ENCODE measurements at places on chromosomes 16 and 17.

GRCh38 chr17:60006160-60006559 is 41.6 kb upstream of the RNFT1 start:
- no peak for DNase-seq

DNA sequence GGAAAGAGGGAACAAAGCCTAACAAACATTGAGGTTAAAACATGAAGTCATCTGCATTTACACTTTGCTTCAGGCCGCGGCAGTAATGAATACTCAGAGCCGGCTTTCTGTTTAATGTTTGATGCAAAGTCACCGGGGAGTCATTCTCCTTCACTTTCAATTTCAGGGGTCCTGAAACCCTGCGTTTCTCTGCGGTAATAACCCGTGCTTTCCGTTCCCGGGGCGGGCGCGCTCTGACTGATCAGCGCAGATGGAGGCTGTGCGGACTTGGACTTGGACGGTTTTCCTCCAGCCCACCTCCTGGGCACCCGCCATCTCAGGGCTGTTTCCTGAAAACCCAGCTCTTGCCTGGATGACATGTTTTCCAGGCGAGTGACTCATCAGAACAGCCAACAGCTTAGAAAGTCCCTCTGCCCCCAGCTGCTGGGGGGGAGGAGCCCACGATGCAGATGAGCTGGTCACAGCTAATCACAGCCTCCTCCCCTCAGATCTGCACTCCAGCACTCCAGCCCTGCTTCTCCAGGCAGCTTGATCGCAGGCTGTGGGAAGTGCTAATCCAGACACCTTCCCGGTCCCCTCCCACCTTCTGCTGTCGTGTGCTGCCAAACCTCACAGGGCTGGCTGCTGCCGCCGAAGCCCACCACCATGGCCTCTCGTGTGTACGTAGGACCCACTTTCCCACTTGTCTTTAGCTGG is 158.6 kb upstream of the CHMP6 start:
- no peak for DNase-seq

GRCh38 chr16:11429823-11430222 is 84.6 kb downstream of the RMI2 start:
- DNase-seq: no peak

GRCh38 chr16:18800293-18800692 is 1.1 kb downstream of the ARL6IP1 start:
- DNase-seq: no peak

DNA sequence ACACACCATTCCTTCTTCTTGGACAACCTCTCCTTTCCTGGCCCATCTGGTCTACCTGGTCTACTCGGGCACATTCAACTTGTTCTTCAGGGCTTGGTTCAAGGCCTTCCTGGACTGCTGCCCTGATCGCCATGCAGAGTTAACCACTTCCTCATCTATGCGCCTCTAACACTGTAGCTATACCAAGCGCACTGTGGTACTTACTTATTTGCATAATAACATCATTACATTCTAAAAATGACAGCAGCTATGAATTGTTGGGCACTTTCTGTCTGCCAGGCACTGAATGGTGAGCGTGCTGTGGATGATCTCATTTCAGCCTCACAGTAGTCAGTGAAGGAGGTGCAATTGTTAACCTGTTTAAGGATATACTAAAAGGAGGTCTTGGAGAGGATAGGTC is 66.9 kb upstream of the SDK2 start:
- no peak for DNase-seq

- no peak for DNase-seq
Measured at GRCh38 chr17:61574542-61575351, 16.3 kb downstream of the NACA2 start.

GRCh38 chr16:54373534-54374520 is 87.2 kb upstream of the IRX3 start:
- no peak for DNase-seq

- DNase-seq: no peak
Measured at GRCh38 chr16:22007509-22008214, at the start of gene MOSMO. Gene MOSMO (plus strand): TSS chr16:22008111. CDS start chr16:22008302, 191 bp downstream.

DNA sequence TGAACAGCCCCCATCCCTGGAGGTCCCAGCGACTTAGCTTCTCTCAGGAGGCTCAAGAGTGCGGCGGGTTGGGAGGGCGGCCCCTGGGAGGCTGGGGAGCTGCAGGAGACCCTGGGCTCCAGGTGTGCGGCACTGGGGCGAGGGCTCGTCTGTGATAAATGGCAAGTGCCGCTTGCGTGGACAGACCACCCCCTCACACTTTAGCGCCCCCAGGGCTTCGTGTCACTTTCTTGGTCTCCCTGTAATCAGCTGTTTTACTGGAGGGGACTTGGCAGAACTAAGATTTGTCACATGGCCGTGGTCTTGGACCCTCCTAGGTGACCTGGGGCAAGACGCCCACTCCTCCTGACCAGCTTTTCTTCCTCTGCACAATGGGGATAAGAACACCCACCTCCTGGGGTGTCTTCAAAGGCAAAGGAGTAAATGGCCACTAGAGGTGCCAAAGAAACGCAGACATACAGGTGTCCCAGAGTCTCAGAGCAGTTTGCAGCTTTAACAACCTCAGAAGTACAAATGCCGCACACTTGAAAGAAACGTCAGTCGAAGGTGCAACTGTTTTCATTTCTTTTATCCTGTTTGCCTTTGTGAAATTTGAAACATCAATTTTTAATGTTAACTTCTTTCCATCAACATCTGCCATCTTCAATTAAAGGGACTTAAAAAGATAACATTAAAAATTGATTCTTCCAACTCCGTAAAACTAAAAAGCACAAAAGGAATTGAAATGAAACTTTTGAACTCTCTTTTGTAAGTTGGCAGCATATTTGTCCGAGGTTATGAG is 946 bp downstream of the OSGIN1 start:
- DNase-seq: no peak

- no peak for DNase-seq
Measured at GRCh38 chr16:81810894-81811538, 31.9 kb downstream of the PLCG2 start.

DNA sequence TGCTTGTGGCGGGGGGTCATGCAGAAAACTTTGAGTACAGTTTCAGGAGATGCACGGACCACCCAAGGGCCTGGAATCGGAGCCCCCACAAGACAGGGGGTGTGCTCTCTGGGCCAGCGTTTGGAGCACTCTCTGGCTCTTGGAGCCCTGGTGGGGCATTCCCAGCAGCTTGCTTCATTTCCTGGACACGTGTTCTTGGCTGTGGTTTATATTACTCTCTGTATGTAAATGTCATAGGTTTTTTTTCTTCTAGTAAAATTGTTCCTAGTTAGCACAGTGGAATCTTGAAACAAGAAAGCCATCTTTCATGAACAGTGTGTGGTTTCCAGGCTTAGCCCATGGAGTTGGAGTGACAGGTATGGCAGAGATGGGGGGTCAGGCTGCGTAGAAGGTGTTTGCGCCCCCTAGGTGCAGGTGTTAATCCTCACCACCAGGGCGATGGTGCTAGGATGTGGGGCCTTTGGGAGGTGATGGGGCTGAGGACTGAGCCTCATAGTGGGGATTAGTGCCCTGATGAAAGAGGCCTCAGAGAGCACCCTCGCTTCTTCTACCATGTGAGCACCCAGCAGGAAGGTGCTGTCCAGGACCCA is 79.8 kb downstream of the JPH3 start:
- DNase-seq: no peak

GRCh38 chr16:19645557-19645981 is 72.5 kb downstream of the KNOP1 start:
- no peak for DNase-seq

GRCh38 chr16:24174957-24175356 is 81.2 kb upstream of the CACNG3 start:
- DNase-seq: no peak

DNA sequence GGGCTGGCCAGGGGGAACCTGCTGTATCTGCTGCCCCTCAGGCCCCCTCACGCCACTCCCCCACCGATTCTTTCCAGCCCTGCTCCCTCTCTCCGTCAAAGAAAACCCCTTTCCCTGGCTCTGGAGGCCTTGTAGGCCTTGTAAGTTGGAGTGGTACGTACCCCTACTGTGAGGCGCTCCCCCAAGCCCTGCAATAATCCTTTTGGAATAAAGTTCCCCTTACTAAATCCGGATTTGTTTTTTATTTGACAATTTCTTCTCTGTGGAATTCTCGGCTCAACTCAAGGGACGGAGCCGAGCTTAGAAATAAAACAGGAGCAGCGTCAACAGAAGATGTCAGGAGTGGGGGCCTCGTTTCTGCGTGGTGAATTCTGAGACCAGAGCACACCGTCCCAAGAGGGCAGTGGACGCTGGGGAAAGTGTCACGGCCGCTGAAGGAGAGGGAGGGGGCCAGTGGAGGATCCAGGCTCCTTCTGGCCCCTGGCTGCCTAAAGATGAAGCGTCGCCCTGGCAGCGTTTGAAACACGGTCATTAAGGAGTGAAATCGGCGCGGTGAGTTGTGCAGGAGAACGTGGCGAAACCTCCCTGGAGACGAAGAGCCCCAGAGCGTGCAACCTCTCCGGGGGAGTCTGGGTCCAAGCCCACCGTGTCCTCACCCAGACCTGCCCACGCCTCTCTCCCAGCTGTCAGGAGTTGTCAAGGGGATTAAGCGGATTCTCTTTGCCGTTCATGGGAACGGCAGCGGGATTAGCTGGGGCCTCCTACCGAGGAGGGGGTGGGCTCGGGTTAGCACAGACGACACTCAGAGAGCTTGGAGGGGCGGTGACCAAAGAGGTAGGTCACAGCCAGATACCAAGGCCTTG is 47.0 kb downstream of the SLC7A5 start:
- no peak for DNase-seq

DNA sequence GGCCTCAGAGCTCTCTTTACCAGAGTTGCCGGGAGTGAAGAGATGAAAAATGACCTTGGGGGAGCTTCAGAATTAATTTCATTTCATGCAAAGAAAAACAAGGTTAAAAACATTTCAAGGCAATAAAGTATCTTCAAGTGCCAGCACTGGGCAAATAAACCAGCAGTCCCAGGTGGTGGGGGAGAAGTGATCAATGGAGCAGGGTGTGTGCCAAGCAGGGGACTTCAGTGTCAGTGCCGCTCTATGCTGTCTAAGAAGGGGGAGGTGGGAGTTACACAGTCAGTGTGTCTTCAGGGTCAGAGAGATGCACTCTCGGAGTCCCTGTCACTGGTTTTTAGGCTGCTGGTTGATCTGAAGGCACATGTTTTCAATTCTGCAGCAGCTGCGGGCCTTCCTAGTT is 57.2 kb upstream of the MGAT5B start:
- DNase-seq: no peak

DNA sequence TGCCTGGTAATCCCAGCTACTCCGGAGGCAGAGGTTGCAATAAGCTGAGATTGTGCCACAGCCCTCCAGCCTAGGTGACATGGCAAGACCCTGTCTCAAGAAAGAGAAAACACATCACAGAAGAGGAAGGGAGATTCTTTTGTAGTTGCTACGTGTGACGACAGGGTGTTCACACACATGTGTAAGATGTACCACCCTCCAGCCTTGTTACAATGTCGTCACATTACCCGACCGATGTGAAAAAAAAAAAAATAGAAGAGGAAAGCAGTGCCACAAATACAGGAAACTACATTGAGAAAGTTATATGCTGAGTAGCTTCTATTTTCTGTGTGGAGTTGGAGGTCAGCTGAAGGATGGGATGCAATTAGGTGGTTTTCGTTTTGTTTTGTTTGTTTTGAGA is 56.0 kb downstream of the CLUH start:
- DNase-seq: no peak

DNA sequence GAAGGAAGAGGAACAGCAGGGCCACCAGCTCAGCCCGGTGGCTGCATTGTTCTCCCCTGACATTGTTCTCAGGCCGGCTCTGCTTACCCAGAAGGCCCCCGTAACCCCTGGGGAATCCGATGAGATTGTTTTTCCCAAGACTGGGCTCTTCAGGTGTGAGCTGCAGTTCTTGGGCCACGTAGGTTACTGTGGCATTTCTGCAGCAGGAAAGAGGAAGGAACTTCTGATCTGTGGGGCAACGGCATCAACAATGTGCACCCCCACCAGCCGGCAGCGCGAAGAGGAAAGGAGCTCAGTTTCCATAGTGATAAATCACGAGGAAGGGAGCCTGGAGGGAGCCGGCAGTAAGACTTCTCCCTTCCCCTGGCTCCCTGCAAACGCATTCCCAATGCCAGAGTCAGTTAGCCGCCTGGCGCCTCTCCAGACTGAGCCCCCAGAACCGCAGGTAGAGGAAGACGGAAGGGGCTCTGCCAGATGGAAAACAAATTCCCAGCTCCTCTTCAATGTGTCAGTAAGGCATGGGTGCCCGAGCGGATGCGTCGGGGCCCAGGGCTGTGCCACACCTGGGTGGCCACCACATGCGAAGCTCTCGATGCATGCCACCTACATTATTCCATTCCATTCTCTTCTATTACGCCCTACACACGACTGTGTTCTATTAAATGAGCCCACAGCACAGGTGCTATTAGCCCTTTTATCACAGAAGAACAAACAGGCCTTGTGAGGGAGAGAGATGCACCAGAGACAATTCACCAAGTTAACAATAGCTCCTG is 21.5 kb upstream of the PECAM1 start:
- no peak for DNase-seq

DNA sequence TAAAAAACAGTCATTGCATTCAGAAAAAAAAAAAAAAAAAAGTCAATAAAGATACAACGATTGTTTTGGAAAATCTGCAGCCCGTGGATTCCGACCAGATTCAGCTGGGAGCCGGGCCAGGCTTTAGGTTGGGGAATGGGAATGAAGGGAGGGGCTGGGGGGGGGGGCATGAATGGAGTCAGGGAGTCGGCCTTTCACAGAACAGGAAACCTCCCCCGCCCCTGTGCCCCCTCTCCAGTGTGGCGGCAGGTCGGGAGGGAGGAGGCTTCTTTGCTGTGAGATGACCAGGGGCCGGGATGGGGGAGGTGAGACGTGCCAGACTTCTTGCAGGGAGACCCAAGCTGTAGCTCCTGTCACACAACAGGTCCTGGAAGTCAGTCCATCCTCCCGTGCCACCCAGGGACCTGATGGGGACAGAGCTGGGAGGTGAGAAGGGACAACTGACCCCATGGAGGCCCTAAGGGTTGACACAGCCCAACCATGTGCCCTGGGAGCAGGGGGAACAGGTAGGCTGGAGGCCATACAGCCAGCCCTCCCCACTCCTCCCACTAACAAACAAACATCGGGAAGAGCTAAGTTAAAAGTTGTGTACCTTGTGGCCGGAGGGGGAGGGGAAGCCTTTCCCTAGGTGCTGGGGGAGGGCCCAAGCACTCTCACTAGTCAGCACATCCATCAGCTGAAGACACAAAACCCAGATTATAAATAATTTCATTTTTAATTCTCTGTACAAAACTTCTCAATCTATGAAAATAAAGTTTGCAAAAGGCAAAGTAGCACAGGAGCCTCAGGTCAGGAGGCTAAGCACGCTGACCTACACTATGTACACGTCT is 25.2 kb downstream of the SREBF1 start:
- no peak for DNase-seq

GRCh38 chr17:41511116-41511515 is 5.7 kb upstream of the KRT13 start:
- no peak for DNase-seq

- DNase-seq: no peak
Measured at GRCh38 chr17:60959011-60959410, 281.4 kb downstream of the BCAS3 start.

DNA sequence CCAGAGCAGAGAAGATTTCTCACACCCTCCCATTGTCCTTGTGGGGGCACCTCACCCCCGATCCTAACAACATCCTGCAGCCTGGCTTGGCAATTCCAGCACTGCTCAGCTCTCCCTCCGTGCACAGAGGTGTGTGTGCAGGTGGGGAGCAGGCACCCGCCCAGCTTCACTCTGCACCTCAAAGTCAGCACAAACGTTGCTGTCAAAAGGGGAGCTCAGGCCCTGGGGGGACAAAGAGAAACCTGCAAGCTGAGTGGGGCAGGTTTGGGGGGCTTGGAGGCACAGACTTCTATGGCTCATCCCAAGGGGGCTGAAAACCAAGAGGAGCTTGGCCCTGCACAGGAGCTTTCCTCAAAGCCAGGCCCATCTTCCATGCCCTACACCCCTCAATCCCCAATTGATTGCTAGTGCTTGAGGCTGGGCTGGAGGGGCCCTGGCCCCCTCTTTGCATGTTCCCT is 231.9 kb upstream of the TNRC6C start:
- DNase-seq: no peak
